Activated CD4-positive, alpha-beta T cell treated with anti-CD3 and anti-CD28 coated beads, Interleukin-2, amount 50 U/mL, for 1 hour (primary cell): ENCODE measurements at places on chromosomes 12 and 14.
A peak's percentile ranks its signal among the peaks of the same experiment; 100 is the strongest.

DNA sequence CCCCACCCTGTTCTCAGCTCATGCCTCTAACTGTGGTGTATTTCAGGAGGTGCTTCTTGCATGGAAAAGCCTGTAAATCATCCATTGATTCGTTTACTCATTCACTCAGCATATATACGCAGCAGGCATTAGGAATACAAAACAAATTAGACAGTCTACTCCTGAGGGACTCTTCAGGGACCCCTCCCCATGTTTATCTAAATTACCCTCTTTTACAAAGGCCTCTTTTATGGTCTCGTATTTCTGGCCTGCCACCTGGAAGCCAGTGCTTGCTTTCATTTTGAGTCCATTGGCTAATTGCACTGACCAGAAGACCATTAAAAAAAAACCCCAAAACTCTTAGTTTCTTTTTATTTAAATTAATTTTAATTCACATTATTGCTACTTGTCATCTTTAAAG lies 134.4 kb downstream of the DACT1 start:
- DNase-seq, result no peak

GRCh38 chr14:80664576-80664975 lies 277.0 kb downstream of the CEP128 start:
- no peak for DNase-seq

- DNase-seq, result no peak
Measured at GRCh38 chr14:89240414-89240813, 176.6 kb downstream of the FOXN3 start.

DNA sequence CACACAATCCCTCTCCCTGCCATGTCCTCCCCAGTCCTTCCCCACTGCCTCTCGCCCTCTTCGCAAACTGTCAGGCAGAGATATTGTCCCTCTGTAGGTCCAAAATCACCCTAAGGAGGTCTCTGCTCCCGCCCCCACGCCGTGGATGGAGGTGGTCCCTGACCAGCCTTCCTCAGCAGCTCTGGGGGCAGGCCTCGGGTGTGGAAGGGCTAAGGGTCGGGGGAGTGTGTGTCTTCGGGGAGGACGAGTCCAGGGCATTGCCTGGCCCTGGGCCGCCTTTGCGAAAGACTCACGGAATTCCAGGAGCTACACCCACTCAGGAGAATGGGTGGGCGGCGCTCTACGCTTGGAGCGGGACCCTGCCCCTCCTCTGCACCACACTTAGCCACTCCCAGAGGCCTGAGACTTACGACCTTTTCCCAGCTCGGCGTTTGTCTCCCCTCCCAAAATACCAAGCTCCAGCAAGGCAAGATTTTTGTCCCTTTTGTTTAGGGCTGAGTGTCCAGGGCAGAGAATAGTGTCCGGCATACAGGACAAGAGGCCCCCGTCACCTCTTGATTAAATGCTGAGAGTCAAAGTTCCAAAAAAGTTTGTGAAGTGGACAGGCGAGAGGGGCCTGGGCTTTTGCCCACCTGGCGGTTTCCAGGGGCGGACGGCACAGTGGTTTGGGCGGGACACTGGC lies 881 bp downstream of the PYGL start:
- no peak for DNase-seq

GRCh38 chr14:93332397-93332852 lies 411 bp downstream of the BTBD7 start:
- DNase-seq, result peak; percentile 21

DNA sequence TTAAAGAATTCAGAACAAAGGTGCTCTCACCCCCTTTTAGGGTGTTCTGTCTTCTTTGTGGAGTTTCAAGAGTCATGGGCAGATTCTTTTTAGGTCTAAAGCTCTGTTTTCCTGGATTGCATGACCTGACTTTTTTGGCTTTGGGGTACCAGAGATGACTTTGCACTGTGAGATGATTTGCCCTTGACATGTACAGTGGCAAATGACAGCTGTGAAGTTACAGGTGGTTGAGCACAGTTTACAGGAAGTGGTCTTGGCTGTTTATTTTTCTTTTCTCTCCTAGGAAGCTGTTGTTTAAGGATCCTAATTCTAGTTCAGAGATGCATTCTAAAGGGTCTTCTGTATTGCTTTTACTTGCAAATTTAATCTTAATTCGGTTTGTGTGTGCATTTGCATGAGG lies 83.8 kb upstream of the METAP2 start:
- DNase-seq, result no peak

DNA sequence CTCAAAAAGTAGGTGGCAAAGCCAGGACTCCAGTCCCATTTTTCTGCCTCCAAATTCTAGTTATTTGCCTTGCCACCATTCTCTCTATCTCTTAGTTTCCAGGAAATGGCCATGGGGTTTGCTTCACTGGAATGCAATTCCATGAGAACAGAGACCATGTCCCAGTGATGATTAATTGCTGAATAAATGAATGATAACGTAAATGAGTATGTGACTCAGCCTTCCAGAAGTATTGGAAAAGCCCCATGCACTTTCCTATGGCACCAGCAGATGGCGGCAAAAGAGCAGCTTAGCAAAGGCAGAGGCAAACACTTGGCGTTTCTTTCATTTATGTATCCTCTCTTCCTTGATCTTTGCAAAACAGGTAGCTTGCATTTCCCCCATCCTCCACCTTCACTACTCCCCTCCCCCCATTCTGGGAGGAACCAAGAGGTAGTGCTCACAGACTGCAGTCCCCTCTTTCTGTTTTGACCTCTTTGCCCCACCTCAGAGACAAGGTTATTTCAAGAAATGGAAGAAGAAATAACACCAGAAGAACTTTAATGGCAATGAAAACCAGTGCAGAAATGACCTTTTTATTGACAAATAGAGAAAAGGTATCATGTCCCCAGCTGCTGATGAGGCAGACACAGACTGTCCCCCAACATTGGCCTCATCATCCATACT lies 21.3 kb downstream of the TBX3 start:
- DNase-seq, result peak; percentile 58

GRCh38 chr14:48710133-48710532 lies 876.0 kb downstream of the RPS29 start:
- no peak for DNase-seq

- DNase-seq, result no peak
Measured at GRCh38 chr12:45669093-45669492, 60.4 kb upstream of the ARID2 start.

GRCh38 chr14:97328743-97329142 lies 531.6 kb downstream of the VRK1 start:
- no peak for DNase-seq

DNA sequence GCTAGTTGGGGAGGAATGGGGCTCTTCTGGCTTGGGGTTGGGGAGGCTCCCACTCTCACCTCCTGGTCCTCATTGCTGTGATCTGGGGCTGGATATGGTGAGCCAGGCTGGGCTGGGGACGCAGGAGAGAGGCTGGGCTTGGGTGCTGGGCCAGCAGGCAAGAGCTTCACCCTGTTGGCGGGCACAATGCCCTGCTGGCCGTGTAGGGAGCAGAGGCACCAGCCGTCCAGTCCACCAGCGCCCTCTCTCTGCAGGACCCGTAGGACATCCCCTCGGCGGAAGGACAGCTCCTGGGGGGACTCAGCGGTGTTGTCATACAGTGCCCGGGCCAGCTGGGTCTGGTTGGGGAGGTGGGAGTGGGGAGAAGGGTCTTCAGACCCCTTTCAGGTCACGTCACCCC lies 4.5 kb downstream of the EFS start:
- no peak for DNase-seq

DNA sequence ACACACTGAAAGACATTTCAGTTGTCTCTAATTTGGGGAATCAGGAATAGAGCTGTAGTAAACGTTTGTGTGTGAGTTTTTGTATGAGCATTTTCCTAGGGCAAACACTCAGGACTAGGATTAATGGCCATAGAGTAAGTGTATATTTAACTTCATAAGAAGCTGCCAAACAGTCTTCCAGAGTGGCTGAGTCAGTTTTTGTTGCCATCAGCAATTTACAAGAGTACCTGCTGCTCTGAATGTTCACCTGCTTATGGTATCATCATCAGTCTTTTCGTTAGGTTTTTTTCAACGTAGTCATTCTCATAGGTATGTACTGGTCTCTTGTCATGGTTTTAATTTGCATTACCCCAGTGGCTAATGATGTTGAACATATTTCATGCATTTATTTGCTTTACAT lies 30.6 kb upstream of the TRHDE start:
- DNase-seq, result no peak

- no peak for DNase-seq
Measured at GRCh38 chr14:54674046-54674741, 107.3 kb downstream of the SAMD4A start.

DNA sequence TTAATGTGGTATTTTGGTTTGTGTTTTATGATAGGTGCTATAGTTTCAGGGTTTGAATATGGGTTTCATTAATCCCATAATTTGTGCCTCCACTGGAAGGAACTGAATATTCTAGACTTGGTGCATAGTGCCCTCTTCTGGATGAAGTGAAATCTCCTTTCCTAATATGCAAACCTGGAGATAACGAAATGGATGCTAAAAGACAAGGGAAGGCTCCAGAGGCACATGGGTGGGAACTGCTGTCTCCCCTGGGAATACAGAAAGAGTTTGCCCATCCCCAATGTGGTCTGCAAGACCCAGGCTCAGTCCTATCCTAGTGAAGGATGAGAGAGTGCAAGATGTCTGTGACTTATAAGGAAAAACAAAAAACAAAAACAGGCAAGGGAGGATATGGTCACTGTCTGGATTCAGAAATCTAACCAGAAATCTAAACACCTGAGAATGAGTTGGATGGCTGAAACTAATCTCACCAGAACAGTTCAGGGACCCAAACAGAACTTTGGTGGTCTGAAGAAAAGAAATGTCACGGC lies 142.3 kb upstream of the TMPO start:
- no peak for DNase-seq

DNA sequence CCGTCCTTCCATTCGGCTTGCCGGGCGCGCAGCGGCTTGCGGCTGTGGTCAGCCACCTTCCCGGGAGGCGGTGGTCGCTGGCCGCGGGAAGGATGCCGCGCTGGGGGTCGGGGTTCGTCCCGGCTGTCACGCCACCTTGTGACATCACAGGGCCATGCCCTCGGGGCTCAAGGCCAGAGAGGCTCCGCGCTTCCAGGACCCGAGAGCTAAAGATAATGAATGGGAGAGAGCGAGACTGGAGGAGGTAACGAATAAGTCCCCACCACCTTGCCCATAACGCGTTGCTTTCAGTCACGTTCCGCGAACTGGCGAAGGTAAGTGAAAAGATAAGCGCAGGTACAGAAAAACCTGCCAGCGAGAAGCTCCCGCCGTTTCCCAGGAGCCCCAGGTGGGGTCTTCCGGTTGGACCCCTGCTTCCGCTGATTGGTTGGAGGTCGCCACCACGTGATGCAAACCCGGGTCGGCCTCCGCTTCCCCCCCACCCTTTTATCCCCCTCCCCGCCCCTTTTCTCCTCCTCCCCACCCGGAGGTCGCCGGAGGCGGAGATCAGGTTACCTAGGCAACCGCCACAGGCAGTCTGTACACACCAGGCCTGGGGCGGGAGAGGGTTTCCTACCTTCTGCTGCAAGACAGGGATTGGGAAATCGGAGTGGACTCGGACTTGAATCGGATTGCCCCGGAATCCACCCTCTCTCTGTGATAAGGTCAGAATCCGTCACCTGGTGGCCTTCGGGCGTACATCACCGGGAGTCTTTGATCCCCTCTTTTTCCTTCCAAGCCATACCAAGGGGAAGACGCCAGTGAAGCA lies at the start of gene LRRC9:
LRRC9 (plus strand) TSS at position 575 of the 808 bp plus-strand sequence.
- DNase-seq, result no peak

DNA sequence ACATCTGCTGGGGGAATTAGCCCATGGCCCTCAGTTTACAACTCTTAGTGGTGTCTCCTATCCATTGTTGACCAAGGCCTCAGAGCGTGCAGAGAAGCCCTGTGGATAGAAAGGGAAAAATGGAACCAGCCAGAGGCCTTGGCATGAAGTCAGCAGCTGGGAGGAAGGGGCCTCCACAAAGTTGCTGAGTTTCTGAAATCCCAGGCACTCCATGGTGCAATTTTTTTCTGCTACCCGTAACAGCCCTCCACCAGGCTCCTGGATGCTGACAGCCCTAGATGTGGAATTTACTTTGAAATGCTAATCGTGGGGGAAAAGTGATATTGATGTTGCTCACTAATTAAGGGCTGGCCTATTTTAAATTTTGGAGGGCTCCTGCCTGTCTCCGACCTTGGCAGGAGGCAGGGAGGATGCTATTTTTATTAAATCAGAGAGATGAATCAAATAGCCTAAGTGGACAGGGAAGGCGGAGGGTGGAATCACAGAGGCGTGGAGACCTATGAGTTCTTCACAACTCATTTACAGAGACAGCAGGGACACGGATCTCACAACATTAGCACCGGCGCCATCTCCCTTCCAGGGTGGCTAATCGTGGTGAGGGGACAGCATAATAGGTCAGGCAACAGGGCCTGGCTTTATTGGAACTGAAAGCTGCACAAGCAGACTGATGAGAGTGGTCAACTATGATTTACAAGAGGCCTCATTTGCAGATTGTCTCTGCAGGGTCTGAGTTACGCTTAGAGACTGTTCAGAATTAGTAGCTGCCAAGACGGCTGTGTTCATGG lies 99.8 kb upstream of the WSCD2 start:
- no peak for DNase-seq

GRCh38 chr12:118052324-118053070 lies 8.5 kb downstream of the WSB2 start:
- DNase-seq, result no peak

DNA sequence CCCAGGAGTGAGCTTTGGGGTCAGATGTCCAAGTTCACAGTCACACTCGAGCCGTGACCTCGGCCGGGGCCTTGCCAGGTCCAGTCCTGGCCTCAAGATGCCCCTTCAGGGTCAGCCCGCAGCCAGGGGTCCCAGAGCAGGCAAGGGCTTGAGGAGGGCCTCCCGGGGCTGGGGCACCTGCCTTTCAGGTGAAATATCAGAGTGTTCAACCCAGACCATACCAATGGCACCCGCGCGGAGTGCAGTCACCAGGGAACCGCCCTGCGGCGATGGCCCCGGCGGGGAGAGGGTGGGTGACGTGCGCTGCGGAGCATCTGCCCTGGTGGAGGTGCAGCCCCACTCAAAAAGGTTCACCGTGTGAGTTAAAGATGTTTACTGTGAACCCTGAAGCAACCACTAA lies 16.9 kb downstream of the LRCOL1 start:
- DNase-seq, result no peak

- DNase-seq, result no peak
Measured at GRCh38 chr14:53054457-53054856, 98.7 kb downstream of the DDHD1 start.

- DNase-seq, result no peak
Measured at GRCh38 chr12:93918900-93919299, 229.5 kb upstream of the PLXNC1 start.

DNA sequence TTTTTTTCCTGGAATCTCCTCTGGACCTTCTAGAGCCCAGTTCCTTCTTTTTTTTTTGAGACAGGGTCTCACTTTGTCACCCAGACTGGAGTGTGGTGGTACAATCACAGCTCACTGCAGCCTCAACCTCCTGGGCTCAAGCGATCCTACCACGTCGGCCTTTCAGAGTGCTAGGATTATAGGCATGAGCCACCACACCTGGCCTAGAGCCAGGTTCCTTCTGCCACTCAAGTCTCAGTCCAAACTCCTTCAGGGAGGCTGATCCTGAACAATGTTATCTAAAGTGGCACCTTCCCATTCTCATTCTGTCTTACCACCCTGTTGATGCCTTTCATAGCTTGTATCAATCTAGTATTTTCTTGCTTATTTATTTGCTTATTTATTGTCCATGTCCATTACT lies 22.3 kb upstream of the ELK3 start:
- no peak for DNase-seq

- no peak for DNase-seq
Measured at GRCh38 chr14:81450100-81450531, 50.0 kb upstream of the STON2 start.
